Retina (tissue), 1 donor: ENCODE measurements at places on chromosomes 1 and 21.

- no peak for DNase-seq
These were observed 7.4 kb downstream of the WDR77 start for GRCh38 chr1:111441573-111442192.

DNA sequence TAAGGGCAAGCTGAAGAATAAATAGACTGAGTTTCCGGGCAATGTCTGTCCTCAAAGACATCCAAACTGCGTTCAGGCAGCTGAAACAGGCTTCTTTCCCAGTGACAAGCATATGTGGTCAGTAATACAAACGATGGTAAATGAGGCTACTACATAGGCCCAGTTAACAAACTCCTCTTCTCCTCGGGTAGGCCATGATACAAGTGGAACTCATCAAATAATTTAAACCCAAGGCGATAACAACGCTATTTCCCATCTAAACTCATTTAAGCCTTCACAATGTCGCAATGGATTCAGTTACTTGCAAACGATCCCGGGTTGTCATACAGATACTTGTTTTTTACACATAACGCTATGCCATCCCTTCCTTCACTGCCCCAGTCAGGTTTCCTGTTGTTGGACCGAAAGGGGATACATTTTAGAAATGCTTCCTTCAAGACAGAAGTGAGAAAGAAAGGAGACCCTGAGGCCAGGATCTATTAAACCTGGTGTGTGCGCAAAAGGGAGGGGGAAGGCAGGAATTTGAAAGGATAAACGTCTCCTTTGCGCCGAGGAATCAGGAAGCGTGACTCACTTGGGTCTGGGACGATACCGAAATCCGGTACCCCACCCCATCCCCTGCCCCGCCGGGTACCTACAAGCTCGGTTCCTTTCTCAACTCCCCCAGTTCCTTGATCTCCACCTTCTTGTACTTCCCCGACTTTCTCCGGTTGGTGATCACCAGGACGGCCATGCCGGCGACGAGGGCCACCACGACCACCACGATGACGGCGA, 1.3 kb downstream of the TACSTD2 start:
- no peak for DNase-seq

DNA sequence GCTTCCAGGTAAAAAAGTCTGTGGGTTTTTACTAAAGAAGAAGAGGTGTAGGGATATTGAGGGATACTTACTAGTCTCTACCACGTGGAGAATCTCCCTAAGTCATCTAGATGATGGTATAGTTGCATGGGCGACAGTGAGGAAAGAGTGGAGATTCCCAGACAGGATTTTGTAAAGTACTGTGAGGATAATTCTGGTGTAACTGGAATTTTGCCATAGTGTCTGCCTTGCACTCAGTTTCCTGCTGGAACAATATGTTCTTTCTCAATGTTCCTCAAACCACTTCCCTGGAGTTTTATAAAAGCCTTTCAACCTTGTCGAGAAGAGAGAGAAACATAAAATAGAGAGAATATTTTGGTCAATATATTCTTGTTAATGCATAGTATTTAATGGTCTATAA, 95.1 kb upstream of the WLS start:
- DNase-seq: no peak

DNA sequence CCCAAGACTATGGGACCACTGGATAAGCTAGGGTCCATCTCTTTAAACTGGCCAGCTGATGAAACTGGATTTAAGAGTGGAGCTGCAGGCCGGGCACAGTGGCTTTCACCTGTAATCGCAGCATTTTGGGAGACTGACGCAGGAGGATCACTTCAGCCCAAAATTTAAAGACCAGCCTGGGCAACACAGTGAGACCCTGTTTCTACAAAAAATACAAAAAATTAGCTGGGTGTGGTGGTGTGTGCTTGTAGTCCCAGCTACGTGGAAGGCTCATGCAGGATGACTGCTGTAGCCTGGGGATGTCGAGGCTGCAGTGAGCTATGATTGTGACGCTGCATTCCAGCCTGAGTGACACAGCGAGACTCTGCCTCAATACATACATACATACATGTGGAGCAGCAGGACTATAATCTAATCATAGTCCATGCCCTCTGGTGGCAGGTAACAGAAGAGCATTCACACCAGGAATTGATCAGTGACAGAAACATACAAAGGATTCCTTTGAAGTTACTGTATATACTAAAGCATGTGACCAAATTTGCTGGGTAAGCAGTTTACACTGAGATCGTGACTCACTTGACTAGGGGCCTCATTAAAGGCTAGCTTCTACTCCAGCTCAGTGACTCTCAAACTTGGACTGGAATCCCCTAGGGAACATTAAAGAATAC, 101.5 kb upstream of the SLFNL1 start:
- peak; percentile 19 for DNase-seq

GRCh38 chr1:225812488-225813213, 2.7 kb downstream of the EPHX1 start:
- no peak for DNase-seq

- DNase-seq: no peak
These were observed 48.0 kb upstream of the LCE5A start for GRCh38 chr1:152462636-152463035.

DNA sequence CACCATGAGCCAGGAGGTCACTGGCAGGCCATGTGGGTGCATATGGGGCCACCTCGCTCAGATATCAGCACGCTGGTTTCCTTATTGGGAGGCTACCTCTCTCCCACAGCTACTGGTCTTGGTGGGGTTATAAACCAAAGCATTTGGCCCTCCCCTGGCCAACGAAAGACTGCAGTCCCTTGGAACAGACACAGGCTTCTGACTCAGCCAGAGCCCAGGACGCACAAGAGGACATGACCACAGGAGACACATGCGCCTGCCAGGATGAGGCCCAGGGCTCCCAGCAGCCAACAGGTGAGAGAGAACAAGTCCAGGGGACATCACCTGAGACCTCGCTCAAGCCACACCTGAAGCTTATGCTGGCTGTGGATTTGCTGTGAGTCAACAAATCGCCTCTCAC, 13.8 kb downstream of the NPHP4 start:
- no peak for DNase-seq

DNA sequence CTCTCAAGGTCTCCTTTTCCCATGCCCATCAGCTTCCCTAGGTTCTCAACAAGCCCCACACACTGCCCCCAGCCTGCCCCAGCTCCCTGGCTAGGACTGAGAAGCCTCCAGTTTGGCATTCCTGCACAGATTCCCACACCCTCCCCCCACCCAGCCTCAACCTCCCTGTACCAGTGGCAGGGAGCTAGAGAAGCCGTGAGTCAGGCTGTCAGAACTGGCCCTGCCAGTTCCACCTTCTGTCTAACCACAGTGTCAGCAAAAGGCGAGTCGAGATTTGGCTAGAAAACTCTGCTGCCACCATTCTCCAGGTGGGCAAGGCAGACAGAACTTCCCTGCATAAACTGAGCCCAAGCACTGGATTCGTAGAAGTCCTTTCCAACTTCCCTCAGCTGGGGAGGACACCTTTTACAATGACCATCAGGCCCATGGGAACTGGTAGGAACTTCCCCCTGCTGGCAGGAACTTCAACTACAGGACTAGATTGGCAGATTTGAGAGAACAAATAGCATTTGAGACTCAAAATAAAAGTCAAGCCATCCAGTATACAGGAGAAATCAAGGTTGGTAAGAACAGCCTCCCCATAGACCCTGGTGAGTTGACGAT, 31.0 kb downstream of the TNNT2 start:
- peak; percentile 32 for DNase-seq

- no peak for DNase-seq
These were observed 201.3 kb upstream of the HMCN1 start for GRCh38 chr1:185532856-185533255.

DNA sequence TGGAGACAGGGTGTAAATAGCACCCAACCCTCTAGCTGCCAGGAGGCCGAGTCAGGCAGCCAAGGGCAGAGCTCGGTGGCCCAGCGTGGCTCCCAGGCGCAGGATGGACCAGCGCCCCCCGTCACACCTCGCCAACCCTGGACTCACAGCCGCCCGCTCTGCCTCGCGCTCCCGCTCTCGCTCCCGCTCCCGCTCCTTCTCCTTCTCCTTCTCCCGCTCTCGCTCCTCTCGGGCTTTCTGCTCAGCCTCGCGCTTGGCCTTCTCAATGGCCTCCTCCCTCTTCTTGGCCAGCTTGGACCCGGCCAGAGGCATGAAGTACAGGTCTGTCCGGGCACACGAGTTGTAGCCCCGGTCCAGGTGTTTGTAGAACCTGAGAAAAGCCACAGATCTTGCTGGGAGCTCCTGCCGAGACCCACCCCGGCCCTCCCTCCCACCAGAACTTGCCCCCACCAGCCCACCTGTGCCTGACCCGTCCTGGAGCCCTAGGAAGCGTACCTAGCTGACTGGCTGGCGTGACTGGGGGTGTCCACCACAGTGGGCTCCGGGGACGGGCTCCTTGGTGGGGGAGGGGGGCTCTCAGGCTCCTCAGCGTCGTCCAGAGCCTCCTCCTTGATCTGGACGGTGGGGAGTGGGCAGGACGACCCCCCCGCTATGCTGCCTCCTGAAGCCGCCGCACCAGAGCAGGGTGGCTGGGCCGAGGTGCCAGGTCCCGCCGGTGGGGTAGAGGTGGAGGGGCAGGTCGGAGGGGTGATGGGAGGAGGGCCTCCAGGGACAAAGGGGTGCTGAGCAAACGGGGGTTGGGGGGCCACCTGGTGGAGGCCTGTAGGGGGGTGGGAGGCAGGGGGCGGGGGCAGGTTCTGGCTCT, 41.9 kb downstream of the SLC45A1 start:
- no peak for DNase-seq

- DNase-seq: peak; percentile 46
These were observed 6.2 kb downstream of the E2F2 start for GRCh38 chr1:23524716-23525401.

DNA sequence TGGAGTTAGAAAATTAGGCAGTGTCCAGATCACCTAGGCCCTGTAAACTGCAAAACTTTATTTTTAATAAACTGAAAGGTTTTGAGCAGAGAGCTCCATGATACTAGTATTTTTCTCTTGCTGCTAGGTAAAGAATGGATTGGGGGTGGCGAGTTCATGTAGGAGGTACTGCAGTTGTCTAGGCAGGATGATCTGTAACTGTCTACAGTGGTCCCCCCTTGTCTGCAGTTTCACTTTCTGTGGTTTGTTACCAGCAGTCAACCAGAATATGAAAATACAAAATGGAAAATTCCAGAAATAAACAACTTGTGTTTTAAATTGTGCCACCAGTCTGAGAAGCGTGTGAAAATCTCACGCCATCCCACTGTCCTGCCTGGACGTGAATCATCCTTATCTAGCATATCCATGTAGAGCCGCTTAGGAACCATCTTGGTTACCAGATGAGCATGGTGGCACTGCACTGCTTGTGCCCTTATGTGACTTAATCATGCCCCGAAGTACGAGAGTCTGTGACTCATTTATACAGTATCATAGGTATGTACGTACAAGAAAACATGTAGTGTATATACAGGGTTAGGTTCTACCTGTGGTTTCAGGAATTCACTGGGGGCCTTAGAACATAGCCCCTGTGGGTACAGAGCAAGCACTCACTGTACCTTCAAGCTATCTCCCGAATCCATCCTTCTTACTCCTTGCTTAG, 94.2 kb downstream of the AHCTF1 start:
- DNase-seq: no peak

GRCh38 chr1:161201836-161202712, at the start of gene NDUFS2:
TSS of gene NDUFS2 (plus strand) at chr1:161202367. CDS start at chr1:161202386, 19 bp downstream.
- DNase-seq: peak; percentile 98

GRCh38 chr1:6521536-6521935, 30.1 kb upstream of the PLEKHG5 start:
- DNase-seq: no peak

- peak; percentile 44 for DNase-seq
These were observed 29.1 kb upstream of the IGSF5 start for GRCh38 chr21:39715804-39716397.
